ENCODE measurements at places on chromosomes 2 and 18.

- no peak for DNase-seq
Observed at GRCh38 chr2:40043641-40044040, 264.6 kb upstream of the THUMPD2 start.

GRCh38 chr18:35740656-35741055, 159.1 kb downstream of the GALNT1 start:
- no peak for DNase-seq

GRCh38 chr18:9048808-9049494, 53.5 kb upstream of the NDUFV2 start:
- DNase-seq = no peak

- no peak for DNase-seq
Observed at GRCh38 chr2:72050734-72051133, 96.9 kb downstream of the CYP26B1 start.

- peak; percentile 52 for DNase-seq
Observed at GRCh38 chr2:55047677-55048299, 2.5 kb downstream of the RTN4 start.
